ENCODE measurements at places on chromosomes 16 and 17.
A peak's percentile ranks its signal among the peaks of the same experiment; 100 is the strongest.

GRCh38 chr16:79869304-79870015 lies 268.9 kb upstream of the MAF start:
- H3K4me1 ChIP-seq = no peaks in the 10 kb centered on the region
- H3K4me3 ChIP-seq = no peak overlapping the region
- peaks cover 3% of the 10 kb centered on the region for H3K27me3 ChIP-seq
- no peaks in the 10 kb centered on the region for H3K36me3 ChIP-seq
- DNase-seq = no peak

DNA sequence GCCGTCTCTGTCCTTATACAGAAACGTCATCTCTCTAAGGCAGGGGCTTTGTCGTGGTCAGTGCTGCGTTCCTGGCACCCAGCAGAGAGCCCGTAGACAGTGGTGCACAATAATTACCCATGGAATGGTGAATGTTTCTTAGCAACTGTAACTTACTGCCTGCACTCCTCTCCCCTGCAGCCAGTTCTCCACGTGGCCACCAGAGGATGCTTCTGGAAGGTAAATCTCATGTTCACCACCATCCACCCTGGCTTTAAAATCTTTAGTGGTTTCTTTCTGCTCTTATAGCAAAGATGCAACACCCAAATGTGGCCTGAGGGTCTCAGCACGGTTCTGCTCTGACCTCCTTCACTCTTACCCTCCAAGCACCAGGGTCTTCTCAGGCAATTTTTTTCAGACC lies 150.8 kb downstream of the GRIN2A start:
- DNase-seq = no peak
- H3K27me3 ChIP-seq = peaks cover 33% of the 10 kb centered on the region
- H3K4me3 ChIP-seq = no peak overlapping the region
- no peaks in the 10 kb centered on the region for H3K36me3 ChIP-seq
- no peak overlapping the region for H3K27ac ChIP-seq

GRCh38 chr16:71834291-71834690 lies 11.5 kb upstream of the ATXN1L start:
- H3K36me3 ChIP-seq = no peaks in the 10 kb centered on the region
- H3K27ac ChIP-seq = no peak overlapping the region
- H3K27me3 ChIP-seq = no peaks in the 10 kb centered on the region
- H3K4me1 ChIP-seq = no peaks in the 10 kb centered on the region
- DNase-seq = no peak

DNA sequence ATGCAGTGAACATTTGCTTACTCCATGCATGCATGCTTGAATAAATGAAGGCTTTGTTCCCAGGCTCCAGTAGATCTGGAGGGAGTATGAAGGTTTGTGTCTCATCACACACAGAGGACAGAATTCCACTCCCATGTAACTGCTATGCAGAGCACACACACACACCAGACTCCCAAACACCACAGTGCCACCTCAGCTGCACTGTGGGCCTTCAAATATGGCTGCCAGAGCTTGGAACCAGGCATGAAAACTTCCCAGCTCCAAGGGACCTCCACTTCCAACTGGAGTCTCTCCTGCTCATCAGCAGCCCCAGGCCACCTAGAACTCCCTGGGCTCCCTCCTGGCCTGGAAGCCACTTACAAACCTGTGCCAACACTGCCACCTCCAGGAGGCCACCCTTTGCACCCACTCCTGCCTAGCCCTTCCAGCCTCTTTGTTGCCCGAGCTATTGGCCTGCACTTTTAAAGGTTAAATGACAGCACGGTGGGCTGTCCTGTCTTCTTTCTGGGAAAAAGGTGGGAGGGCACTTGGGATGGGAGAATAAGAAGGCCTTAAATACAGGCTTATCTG lies 151.2 kb downstream of the ZNF423 start:
- no peak overlapping the region for H3K27ac ChIP-seq
- H3K4me3 ChIP-seq = no peak overlapping the region
- peaks cover 51% of the 10 kb centered on the region for H3K4me1 ChIP-seq
- H3K27me3 ChIP-seq = no peaks in the 10 kb centered on the region
- DNase-seq = no peak

DNA sequence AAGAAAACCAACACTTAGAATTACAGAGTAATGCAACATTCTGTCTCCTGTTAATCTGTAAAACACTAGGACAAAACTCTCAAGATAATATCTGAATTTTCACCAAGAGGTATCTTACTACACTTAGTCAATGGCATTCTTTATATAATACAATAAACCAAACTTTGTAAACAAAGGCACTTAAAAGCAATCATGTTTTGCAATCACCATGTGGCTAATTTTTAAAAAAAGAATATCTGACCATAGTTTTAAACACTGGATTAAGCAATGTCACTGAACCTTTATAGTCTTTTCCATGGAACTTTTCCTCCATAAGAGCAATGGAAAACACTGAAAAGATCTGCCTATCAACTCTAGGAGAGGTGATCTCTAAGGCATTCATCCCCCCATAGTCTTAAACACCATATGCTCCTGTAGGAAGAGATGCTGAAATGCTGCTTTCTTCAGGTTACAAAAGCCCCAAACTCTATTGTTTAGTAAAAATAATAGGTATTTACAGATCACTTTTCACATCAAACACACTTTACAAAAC lies 144.2 kb upstream of the CORO6 start:
- H3K4me1 ChIP-seq = peaks cover 15% of the 10 kb centered on the region
- DNase-seq = no peak
- no peak overlapping the region for H3K27ac ChIP-seq
- H3K4me3 ChIP-seq = no peak overlapping the region
- no peaks in the 10 kb centered on the region for H3K27me3 ChIP-seq

GRCh38 chr16:72917051-72917450 lies 130.9 kb downstream of the ZFHX3 start:
- no peak overlapping the region for H3K4me3 ChIP-seq
- no peak overlapping the region for H3K27ac ChIP-seq
- H3K27me3 ChIP-seq = no peaks in the 10 kb centered on the region
- H3K36me3 ChIP-seq = peaks cover 18% of the 10 kb centered on the region
- peaks cover 36% of the 10 kb centered on the region for H3K4me1 ChIP-seq

GRCh38 chr17:66301864-66302741 lies at the start of gene PRKCA:
Gene PRKCA, plus strand, starts transcription at chr17:66302613.
- H3K27ac ChIP-seq = peak within 1 kb of the TSS; percentile 70
- peak; percentile 80 for DNase-seq
- peaks cover 9% of the 10 kb centered on the region for H3K36me3 ChIP-seq
- peaks cover 27% of the 10 kb centered on the region for H3K4me1 ChIP-seq
- peaks cover 51% of the 10 kb centered on the region for H3K27me3 ChIP-seq

DNA sequence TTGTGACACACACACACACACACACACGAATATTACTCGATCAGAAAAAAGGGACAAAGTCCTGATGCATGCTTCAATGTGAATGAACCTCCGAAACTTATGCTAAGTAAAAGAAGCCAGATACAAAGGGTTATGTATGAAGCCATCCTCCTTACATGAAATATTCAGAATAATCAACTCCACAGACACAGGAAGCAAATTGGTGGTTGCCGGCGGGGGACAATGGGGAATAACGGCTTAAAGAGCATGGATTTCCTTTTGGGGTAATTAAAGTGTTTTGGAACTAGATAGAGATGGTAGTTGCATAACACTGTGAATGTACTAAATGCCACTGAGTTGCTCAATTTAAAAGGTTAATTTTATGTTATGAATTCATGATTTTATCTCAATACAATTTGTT lies 8.1 kb upstream of the CACNG5 start:
- H3K27me3 ChIP-seq = peaks cover 30% of the 10 kb centered on the region
- no peaks in the 10 kb centered on the region for H3K36me3 ChIP-seq
- H3K4me1 ChIP-seq = peaks cover 6% of the 10 kb centered on the region
- H3K4me3 ChIP-seq = no peak overlapping the region

DNA sequence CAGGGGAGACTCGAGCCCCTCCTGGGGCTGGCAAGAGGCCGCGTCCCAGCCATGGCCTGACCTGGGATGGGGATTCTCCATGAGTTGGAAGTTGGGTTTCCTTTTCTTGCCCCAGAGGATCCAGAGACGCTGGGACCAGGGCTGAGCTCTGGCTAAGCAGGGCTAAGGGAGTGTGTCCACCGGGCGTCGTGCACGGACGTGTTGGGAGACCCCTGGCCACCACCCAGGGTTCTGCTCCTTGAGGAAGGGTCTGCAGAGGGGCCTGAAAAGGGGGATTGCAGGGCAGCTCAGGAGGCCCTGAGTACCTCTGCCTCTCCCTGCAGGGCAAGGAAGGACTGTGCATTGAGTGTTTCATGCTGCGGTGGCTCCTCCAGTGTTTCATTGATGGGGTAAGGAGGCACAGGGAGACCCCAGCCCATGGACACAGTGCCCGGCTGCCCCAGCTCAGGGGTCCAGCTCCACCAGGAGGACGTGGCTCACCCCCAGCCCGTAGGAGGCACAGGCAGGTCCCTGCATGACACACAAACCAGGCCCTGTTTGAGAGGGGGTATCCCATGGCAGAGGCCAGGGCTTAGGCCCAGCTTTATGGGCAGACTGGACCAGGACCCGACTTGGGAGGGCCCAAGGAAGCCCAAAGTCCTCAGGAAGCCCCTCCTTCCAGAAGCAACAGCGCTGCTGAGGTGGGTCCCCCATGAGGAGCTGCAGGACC lies 47.5 kb downstream of the USP22 start:
- no peaks in the 10 kb centered on the region for H3K27me3 ChIP-seq
- peaks cover 4% of the 10 kb centered on the region for H3K36me3 ChIP-seq
- peaks cover 26% of the 10 kb centered on the region for H3K4me1 ChIP-seq
- H3K4me3 ChIP-seq = no peak overlapping the region
- DNase-seq = no peak

- H3K36me3 ChIP-seq = peaks cover 32% of the 10 kb centered on the region
- H3K4me3 ChIP-seq = no peak overlapping the region
- DNase-seq = no peak
- no peaks in the 10 kb centered on the region for H3K27me3 ChIP-seq
Measured at GRCh38 chr16:72673118-72673517, 374.8 kb downstream of the ZFHX3 start.

DNA sequence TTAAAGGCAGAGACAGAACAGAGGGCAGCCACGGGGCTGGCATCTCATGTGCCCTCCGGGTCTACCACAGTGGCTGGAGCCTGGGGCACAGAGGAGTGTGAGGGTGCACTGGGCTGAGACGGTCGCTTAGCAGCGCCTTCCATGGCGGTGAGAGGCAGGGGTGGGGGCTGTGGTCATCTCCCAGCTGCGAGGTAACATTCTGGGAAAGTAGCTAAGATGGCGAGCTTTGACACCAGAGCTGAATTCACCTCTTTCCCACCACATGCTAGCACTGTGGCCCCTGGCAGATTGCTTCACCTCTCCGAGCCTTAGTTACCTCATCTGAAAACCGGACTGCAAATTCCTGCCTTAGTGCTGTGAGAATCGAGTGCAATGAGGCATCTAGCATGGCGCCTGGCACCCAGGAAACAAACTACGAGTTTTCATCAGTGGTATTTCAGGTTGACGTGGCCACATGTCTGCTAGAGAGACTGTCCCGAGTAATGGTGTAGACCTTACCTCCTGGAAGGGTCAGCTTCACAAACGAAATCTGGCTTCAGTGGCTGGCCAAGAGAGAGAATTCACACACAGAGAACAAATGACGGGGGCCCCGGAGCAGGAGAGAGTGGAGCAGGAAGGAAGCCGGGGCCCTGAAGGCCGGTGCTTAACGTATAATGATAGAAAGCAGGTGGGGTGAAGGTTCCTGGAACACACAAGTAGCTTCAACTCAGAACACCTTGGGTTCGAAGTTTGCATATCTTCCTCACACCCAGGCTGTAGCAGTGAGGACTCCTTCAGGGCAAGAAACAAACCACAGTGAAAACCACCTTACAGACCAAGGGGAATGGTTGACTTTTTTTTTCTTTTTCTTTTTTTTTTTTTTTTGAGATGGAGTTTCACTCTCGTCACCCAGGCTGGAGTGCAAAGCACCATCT lies 63.9 kb upstream of the RPH3AL start:
- H3K36me3 ChIP-seq = peaks cover 3% of the 10 kb centered on the region
- peaks cover 10% of the 10 kb centered on the region for H3K4me1 ChIP-seq
- H3K4me3 ChIP-seq = no peak overlapping the region
- no peaks in the 10 kb centered on the region for H3K27me3 ChIP-seq

GRCh38 chr17:56770427-56770826 lies 63.3 kb downstream of the C17orf67 start:
- no peak overlapping the region for H3K4me3 ChIP-seq
- no peaks in the 10 kb centered on the region for H3K36me3 ChIP-seq
- no peak overlapping the region for H3K27ac ChIP-seq
- peaks cover 23% of the 10 kb centered on the region for H3K27me3 ChIP-seq
- DNase-seq = no peak
- H3K4me1 ChIP-seq = peaks cover 18% of the 10 kb centered on the region

DNA sequence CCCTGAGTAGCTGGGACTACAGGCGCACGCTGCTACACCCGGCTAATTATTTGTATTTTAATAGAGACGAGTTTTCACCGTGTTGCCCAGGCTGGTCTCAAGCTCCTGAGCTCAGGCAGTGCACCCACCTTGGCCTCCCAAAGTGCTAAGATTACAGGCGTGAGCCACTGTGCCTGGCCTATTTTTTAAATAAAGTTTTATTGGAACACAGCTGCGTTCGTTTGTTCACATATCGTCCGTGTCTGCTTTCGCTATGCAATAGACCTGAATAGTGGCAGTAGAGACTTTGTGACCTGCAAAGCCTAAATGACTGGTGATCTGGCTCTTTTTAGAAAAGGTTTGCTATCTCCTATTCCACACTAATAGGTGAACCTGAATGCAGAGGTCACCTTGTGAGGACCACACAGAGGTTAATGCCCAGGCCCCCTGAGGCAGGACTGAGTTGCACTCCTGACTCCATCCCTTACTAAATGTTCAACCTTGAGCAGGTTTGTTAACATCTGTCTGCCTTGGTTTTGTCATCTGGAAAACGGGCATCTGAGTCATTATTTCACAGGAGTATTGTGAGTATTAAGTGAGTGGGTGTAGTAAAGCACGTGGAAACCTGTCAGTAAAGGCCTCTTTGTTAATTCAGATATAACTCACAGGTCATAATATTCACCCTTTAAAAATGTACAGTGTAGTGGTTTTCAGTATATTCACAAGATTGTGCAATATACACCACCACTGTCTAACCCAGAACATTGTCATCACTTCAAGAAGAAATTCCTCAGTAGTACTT lies 157.5 kb upstream of the CACNG5 start:
- DNase-seq = no peak
- H3K4me1 ChIP-seq = peaks cover 25% of the 10 kb centered on the region
- H3K27ac ChIP-seq = no peak overlapping the region
- no peak overlapping the region for H3K4me3 ChIP-seq
- H3K36me3 ChIP-seq = no peaks in the 10 kb centered on the region

DNA sequence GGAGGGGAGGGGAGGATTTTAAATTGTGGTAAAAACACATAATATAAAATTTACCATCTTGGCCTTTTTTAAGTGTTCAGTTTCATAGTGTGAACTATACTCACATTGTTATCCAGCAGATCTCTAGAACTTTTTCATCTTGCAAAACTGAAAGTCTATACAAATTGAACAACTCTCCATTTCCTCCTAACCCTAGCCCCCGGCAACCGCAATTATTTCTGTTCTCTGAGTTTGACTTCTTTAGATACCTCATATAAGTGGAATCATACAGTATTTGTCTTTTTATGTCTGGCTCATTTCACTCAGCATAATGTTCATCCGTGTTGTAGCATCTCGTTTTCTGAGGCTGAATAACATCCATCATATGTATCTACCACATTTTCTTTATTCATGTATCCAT lies 30.0 kb upstream of the MRTFB start:
- no peak overlapping the region for H3K27ac ChIP-seq
- H3K4me1 ChIP-seq = peaks cover 4% of the 10 kb centered on the region
- peaks cover 5% of the 10 kb centered on the region for H3K27me3 ChIP-seq
- H3K4me3 ChIP-seq = no peak overlapping the region
- DNase-seq = no peak

GRCh38 chr17:76048025-76048605 lies 21.0 kb upstream of the EVPL start:
- H3K4me1 ChIP-seq = peaks cover 18% of the 10 kb centered on the region
- DNase-seq = no peak
- H3K36me3 ChIP-seq = peaks cover 52% of the 10 kb centered on the region
- H3K27me3 ChIP-seq = no peaks in the 10 kb centered on the region
- peak overlapping the region; percentile 75 for H3K27ac ChIP-seq
